ENCODE measurements at places on chromosomes 6 and 20.

- DNase-seq, result no peak
Measured at GRCh38 chr6:144278659-144279314, 6.3 kb upstream of the UTRN start.

DNA sequence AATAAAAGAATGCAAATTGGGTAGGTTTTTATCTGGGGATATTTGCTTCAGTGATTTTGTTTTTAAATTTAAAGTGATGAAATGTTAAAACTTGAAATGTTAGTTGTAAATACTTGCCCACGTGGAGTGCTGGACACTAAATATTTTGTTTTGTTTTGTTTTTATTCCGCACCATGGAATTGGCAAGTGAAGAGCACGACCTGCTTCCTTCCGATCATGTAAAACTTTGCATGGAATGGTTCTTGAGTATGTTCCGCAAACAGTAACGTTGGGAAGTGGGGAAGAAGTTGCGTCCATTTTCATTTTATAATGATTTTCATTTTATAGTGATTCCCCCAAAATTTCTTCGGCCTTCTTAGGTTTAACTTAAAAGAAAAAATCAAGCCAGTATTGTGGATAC, 765 bp downstream of the IRAK1BP1 start:
- no peak for DNase-seq

DNA sequence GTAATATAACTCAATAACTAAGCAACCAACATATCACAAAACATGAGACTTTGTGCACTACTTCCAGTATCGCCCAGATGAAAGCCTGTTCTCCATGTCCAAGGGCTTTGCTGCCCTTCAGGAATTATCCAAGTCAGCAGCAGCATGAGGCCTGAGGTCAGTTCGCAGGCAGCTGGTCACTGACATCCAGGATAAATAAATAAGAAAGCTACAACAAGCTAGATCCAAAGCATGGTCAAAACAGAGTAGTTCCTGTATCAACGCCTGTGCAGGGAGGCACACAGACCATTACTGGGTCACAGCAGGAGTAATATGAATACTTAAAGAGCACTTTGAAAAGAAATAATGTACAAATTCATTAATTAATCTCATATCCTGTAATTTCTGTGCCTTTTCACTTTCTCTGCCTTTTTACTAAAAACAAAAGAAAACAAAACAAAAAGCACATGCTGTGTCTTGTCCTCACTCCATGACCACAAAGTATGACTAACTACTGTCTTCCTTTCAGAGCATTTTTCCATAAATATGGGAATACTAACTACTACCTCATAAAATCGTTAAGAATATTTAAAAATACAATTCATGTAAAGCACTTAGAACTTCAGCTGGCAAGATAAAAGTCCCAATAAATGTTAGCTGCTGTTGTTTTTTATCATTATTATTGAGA, 374.9 kb upstream of the IRAK1BP1 start:
- no peak for DNase-seq

DNA sequence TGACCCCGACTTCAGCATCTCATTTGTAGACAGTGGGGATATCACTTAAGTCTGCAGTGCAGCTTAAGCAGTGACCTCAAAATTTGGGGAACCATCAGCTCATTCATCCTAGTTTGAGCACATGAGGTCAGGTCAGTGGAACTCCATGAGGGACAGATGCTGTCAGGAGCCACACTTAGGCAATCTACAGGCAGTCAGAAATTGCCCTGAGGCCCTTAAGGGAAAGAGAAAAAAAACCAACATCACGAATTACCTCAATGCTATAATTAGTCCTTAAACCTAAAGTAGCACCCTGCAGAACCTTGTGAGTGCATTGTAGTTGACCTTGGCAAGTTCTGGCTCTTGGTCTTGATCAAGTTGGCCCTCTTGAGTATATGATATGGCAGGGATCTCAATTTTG, 21.1 kb downstream of the TMEM74B start:
- no peak for DNase-seq

GRCh38 chr6:29647927-29648642, 8.8 kb upstream of the MOG start:
- no peak for DNase-seq

DNA sequence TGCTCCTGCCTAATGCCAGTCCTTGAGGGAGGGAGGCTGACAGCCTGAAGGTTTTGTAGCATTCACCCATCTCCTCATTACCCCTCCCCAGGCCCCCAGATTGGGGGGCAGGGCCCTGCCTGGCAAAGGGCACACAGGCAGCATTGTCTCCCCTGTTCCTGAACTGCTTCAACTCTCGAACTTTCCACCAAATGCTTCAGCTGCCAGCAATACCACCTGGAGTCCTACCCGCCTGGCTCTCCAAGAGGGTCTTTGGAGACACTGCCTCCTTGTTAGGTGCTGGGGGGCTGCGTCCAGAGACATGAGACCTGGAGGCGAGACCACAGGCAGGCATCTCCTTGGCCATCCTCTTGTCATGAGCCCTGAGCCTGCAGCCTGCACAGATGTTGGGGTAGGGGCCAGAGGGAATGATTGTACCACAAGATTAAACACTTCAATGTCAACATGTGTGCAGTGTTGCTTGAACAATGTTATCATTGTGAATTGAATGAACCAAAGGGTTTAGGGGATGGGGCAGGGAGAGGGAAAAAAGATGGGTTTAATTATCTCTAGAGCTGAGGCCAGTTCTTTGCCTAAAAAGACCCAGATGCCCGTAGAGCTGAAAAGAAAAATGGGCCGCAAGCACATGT, 25.0 kb downstream of the BMP7 start:
- DNase-seq, result no peak
